ENCODE measurements at places on chromosomes 5 and 9. TPM values are rescaled to one million over a fixed set of nuclear protein-coding genes. Genes with fewer than 3 reads are reported as not detected.

DNA sequence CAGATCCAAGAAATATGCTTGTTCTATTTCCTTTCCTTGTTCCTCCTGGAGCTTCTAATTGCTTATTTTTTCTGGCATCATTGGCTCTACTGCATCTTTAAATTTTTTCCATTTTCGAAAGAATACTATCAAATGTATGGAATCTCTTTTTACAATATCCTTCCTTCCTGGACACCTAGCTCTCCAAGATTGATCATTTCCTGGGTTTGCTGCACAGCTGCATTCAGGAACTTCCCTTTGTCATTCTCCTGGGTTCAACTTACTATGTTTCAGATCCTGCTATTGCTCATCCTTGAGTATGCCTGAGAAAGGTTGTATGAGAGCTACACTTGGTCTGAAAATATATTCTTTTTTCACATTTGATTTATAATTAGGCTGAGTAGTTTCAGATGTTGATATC lies 73.7 kb upstream of the ERCC6L2 start:
- H3K36me3 ChIP-seq, result no peaks in the 10 kb centered on the region
- no peaks in the 10 kb centered on the region for H3K27me3 ChIP-seq
- no peak for DNase-seq
- no peaks in the 10 kb centered on the region for H3K4me1 ChIP-seq
- H3K27ac ChIP-seq, result no peak overlapping the region

Gene PCDHB14
- not detected for total RNA-seq

GRCh38 chr5:31720811-31721345 lies 81.9 kb downstream of the PDZD2 start:
- no peak for DNase-seq
- no peaks in the 10 kb centered on the region for H3K4me1 ChIP-seq
- no peak overlapping the region for H3K27ac ChIP-seq
- no peak overlapping the region for H3K4me3 ChIP-seq
- no peaks in the 10 kb centered on the region for H3K36me3 ChIP-seq
- H3K27me3 ChIP-seq, result no peaks in the 10 kb centered on the region

Gene KIAA1191
- total RNA-seq, result 70.9 TPM

DNA sequence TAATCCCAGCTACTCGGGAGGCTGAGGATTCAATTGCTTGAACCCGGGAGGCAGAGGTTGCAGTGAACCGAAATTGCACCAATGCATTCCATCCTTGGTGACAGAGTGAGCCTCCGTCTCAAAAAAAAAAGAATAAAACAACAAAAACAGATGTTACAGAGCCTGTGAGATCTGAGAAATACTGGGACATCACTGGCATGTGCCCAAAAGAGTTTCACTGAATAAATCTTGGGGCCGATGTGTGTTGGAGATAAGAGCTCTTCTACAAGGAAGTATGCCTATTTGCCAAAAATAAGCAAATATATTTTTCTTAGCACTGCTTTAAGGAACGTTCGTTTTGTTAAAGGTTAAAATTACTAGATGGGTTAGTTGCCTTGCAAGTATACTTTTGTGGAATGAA lies 55.1 kb downstream of the KIAA1958 start:
- H3K27ac ChIP-seq, result no peak overlapping the region
- H3K36me3 ChIP-seq, result no peaks in the 10 kb centered on the region
- H3K4me1 ChIP-seq, result no peaks in the 10 kb centered on the region
- H3K27me3 ChIP-seq, result no peaks in the 10 kb centered on the region

Data from T-cell (primary cell).